ENCODE measurements at places on chromosomes 2 and 18.

- DNase-seq: no peak
Observed at GRCh38 chr18:5539391-5539790, 4.4 kb downstream of the EPB41L3 start.

GRCh38 chr2:236743039-236743920 is 173.7 kb downstream of the ACKR3 start:
- no peak for DNase-seq

GRCh38 chr2:45069684-45070083 is 60.4 kb upstream of the SIX2 start:
- DNase-seq: no peak

GRCh38 chr2:43414033-43414432 is 181.8 kb downstream of the THADA start:
- DNase-seq: no peak

GRCh38 chr2:22520369-22521288 is 864.4 kb upstream of the KLHL29 start:
- DNase-seq: peak; percentile 54

DNA sequence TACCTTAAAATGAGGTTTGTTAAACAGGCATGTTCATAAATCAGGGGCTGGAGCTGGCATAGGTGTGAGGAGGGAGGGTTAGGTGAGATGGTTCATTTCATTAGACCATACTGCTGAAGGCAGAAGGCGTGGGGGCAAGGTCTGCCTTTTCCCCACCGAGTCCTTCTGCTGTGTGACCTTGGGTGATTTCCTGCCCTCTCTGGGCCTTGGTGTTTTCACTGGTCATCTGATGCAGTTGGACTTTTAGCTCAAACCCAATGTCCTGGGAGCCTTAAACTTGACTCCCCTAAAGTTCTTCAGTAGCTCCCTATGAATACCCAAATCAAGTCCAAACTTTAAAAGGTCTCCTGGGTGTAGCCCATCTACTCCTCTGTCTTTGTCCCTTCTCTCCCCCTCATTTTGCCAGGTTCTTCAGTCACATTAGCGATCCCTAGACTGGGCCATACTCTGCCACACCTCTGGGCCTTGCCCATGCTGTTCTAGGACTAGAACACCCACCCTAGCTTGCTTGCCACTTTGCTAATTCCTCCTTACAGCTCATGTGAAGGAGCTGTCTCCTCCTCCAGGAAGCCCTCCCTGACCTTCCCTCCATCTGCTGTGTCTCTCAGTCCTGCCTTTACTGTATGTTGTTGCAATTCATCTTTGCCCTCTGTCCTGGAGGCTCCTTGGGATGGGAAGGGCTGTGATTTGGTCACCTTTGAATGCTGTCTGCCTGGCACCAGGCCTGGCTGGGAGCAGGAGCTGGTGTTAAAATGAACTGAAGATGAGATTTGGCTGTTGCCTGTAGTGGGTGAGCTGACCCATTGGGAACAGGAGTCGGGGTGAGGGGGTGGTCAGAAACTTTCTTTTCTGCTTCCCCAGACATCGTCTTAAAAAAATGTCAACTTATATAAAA is 85.4 kb upstream of the HS6ST1 start:
- peak; percentile 18 for DNase-seq

All from sciatic nerve (tissue), 2 donors.